ENCODE measurements at places on chromosomes 2 and 18.

GRCh38 chr18:45837283-45838070 lies 12.0 kb downstream of the SIGLEC15 start:
- DNase-seq: peak; percentile 81

- no peak for DNase-seq
Observed at GRCh38 chr18:51867767-51868166, 472.2 kb upstream of the DCC start.

- no peak for DNase-seq
Observed at GRCh38 chr18:42536442-42536841, 579.0 kb downstream of the RIT2 start.

GRCh38 chr2:217983276-217984233 lies 19.2 kb downstream of the TNS1 start:
- no peak for DNase-seq

DNA sequence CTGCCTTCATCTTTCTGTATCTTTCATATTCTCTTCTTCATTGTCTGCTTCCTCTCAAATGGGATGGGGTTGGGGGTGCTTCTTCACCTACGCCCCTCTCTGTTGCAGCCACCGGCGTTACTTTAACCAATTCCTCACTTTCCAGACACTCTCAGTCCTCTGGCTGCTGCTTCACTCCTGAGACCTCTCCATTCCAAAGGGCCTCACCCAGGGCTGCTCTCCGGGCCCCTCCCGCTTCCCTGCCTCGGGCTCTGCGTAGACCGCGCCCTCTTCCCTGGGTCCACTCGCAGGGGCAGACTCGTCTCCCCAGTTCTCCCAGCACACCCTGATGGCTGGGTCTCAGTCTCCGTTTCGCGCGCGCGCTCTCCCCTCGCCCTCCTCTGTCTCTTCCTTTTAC lies 926 bp downstream of the SERPINB8 start:
- DNase-seq: no peak

- no peak for DNase-seq
Observed at GRCh38 chr2:19330436-19330835, 28.0 kb downstream of the OSR1 start.

- no peak for DNase-seq
Observed at GRCh38 chr2:234426616-234427015, 70.3 kb downstream of the ARL4C start.

- no peak for DNase-seq
Observed at GRCh38 chr2:190723397-190724090, 74.7 kb downstream of the NAB1 start.

DNA sequence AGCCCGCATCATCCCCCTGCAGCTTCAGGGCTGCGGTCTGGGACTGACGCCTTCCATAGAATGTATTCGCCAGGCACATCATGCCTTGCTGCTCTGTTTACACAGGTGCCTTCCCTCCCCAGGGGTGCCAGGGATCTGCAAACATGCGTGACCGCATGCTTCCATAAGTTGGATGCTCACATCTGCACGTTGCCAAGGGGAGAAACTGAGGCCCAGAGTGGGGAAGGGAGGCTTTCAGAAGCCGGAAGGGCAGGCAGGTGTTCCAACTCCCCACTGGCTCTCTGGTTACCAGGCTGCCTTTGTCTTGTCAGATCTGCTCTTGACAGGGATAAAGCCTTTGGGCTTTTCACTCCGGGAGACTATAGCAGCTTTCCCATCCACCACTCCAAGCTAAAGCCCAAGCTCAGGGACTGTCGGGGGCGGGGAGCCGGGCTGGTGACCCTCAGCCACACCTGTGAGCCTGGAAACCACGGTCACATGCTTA lies 125.8 kb upstream of the TNP1 start:
- DNase-seq: peak; percentile 97
